ENCODE measurements at places on chromosomes 7 and 10.

DNA sequence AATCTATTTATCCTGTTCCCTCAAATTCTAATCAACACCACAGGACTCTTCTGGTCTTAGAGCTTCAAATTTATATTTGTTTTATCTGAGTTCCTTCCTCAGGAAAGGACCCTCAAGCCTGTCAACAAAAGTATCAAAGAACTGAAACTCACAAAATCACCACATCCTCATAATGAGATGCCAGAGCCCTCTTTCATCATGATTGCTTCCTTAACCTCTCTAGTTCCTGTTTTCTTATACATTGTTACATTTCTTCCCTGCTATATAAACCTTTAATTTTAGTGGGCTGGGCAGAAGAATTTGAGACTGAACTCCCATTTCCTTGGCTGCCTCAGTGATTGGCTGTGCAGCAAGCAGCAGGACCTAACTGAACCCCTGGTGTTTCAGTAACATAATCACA, 189.7 kb downstream of the ZNF248 start:
- no peak for DNase-seq

DNA sequence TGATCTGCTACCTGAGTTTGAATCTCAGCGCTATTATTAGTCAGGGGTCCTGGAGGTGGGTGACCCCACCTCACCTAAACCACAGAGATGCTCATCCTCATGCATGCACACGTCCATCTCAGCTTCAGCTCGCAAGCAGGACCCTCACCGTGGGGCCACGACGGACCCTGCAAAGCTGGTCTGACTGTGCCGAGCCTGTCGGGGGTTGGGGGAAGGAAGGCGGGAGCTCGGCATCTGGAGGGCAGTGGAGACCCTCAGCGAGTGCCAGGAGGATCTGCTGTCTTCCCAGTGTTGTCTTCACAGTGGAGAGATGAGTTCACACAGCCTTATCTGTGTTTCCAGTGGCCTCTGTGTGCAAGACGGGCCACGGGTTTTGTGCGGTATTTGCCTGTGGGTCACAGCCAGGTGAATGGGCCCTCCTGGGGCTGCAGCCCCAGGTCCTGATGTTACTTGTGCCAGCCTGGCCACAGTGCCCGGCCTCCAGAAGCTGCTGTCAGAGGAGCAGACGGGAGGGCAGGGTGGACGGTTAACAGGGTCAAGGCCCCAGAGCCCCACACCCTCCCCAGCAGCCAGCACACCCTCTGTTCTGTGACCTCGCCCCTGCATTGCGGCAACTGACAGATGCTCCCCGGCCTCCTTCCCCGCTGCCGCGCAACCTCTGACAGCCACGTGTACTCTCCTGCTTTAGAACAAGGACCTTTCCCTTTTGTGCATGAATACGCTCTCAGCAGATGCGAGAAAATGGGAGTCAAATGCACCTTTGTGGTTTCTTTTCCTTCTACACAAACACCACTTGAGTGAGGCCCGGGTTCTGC, 528.8 kb downstream of the DNAJB6 start:
- no peak for DNase-seq

GRCh38 chr10:75265856-75266255, 30.1 kb upstream of the COMTD1 start:
- no peak for DNase-seq

DNA sequence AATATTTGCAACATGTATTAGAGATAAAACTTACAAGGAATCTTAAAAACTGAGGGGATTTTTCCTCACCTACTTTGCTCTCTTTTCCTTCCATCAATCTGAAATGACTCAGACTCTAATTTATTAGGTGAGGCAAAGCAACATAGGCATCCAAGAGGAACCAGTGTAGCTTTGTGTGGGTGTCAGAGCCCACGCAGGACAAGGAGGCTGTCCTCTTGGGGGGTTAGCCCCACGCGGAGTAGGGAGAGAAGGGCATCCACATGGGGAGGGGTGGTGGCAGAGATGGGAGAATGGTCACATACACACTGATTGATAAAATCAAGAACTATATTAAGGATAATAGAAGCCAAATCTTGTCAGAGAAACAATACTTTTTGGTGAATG, 33.8 kb upstream of the ARMS2 start:
- DNase-seq: no peak

DNA sequence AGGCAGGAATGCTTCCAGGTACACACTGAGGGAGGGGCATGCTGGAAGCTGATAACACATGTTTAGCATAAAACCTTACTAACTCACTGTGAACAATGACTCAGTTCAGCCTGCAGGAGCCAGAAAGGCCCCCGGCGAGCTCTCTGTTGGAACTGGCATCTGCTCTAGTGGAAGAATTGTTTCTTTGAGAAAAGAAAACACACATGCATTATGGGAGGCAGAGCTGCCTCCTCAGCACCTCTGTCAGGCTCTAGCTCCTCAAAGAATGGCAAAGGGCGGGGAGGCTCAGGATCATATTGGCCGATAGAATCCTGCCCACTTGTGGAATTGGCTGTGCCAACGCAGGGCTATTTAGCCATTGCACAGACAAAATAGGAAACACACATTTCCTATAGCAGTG, 338.3 kb downstream of the CXCL12 start:
- no peak for DNase-seq

DNA sequence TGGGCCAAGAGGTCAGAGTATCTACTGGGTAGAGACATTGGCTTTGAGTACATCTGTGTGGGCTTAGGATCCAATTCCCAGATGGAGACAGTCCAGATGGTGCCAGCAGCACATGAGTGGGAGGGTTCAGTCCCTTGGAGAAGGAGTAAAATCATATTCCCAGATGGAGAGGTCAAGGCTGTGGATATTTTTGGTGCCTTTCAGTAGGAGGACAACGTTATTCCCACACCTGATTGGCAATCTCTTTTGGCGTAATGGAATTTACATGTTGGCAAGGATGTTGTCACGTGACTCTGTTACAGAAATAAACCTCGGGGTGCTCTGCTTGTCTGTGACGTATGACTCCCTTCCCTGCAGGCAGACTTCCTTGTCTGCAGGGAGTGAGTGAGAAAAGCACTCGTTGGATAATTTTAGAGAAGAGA, 27.6 kb downstream of the NPS start:
- DNase-seq: no peak

GRCh38 chr10:95458014-95458413, 103.2 kb downstream of the SORBS1 start:
- no peak for DNase-seq

DNA sequence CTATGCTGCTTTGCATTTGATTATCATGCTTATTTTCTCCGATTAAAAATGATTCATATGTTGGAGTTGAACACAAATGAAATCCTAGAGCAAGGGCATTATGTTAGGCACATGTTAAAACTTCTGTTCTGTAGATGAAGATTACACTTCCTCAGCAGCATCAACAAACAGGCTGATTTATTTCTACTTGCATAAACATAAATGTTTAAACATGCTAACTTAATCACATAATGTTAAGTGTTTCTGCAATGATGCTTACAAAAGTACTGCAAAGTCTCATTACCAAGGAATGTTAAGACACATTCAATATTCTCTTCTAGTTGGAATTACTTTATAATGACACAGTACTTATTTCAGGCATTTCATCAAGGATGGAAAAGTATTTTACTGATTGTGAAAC, 770.8 kb downstream of the ANKRD7 start:
- DNase-seq: no peak

- DNase-seq: no peak
Observed at GRCh38 chr7:27553273-27553672, 109.4 kb downstream of the HIBADH start.

DNA sequence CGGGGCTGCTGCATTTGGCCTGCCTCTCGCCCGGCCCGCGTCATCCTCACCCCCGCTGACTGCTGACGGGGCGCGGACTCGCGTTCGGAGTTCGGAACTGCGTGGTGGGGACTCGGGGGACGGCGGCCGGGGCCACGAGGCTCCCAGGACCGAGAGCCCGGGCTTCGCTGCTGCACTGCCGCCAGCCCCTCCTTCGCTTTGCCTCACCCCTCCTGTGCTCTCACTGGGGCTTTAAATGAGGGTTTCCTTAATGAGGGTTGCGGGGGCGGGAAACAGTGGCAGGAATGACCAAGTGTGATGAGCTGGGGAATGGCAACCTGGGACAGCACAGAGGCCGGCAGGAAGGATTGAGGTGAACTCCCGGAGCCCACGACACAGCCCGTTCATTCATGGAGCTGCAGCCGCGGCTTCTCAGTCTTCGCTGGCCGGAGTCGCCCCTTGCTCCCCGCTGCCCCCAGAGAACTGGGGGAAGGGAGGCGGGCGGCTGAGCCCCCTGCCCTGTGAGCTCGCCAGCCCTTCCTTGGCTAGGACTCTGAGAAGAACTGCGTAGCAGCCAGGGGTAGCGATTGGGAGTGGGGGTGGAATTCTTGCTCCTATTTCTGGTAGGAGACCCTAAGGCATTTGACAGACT, 1.5 kb upstream of the LRRC4 start:
- no peak for DNase-seq

GRCh38 chr7:116731445-116732335, 59.7 kb downstream of the MET start:
- DNase-seq: no peak

DNA sequence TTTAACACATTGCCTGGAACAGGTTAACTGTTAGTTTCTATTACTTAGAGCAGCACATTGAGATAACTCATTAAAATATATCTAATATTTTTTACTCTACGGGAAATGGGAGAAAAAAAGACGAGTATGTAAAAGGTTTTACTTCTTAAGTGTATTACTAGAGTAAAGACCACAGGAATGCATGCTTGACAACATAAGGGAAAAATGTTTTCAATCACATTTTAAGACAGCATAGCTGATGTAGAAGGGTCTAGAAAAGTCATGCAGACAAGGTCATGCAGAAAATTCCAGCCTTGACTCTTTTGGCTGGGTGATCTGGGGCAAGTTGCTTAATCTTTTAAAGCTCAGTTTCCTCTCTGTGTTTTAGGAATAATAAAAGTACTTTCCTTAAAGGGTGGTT, 806.2 kb downstream of the CNTNAP2 start:
- DNase-seq: no peak

DNA sequence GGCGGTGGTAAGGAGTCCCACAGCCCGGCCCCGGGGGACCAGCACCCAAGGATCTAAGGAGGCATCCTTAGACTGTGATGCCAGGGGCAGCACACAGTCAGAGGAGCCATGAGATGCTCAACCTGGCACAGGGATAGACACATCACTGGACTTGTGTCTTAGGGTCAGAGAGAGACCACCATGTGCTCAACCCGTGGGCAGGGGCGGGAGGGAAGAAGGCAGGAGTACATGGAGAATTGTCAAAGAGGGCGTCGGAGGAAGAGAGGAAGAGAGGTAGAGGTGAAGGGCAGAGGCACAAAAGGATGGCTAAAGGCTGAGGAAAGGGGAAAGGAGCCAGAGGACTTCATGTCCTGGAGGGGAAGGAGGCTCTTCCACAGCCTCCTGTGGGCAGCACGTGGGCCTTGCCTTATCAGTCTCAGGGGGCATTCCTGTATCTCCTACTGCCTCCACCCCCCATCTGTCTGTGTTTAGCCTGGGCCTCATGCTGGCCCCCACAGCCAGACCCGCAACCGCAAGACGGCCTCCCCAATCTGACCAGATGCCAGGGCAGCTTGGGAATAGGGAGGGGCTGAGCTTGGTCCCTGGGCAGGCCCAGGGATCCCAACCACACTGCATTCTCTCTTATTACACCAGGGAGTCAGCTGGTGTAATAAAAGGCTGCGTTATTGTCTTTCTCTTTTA, 2.2 kb downstream of the ADCY1 start:
- DNase-seq: no peak

DNA sequence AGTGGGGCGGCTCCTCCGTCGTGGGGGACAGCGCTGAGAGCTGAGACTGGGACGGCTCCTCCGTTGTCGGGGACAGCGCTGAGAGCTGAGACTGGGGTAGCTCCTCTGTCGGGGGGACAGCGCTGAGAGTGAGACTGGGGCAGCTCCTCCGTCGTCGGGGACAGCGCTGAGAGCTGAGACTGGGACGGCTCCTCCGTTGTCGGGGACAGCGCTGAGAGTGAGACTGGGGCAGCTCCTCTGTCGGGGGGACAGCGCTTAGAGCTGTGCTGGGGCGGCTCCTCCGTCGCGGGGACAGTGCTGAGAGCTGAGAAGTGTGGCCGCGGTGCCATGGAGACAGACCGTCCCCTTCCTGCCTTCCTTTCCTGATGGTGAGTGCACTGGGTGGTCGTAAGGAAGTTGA, 136.4 kb downstream of the DYNC2I1 start:
- no peak for DNase-seq

- DNase-seq: no peak
Observed at GRCh38 chr7:15459018-15459615, 102.7 kb downstream of the AGMO start.

- no peak for DNase-seq
Observed at GRCh38 chr10:114743521-114744231, 77.9 kb upstream of the FHIP2A start.

DNA sequence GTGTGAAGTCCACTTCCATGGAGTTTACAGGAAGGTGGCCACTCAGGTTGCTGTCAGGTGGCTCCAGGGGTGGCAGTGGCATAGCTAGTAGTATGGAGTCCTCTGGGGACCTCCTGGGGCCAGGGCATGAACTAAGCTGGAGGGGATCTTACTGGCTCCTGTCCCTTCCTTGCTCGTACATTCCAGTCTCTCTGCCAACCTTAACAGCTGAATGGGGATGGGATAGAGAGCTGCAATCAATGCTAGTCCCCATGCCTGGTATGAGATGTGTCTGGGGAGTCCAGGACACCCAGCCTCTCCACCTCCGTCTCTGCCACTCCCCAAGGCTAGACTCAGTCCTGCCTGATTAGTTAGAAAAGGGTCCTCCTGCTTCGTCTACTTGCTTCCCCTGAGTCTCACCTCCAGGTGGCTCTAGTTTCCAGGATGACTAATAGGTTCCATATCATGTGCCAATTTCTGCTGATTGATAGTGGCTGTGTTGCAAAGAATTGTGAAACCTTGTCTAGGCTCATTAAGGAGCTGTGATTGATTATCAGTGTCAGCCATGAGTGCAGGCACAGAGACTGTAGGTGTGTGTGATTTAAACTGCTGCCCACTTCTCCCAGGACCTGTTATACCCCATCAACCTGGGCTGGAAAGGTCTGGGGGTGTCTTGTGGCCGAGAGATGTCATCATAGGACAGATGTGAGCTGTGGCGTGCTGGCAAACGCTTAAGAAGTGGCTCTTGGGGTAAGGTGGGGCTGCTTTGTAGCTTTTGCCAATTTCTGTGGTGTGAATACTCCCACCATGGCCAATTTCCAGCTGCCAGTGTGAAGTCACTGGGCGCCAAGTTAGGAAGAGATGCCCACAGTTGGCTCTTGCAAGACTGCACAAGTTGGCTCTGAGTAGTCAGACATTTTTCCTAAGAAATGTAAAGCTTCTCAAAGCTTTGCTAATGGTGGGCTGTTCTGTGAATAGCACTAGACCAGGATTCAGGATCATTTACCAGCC, 59.8 kb downstream of the COL13A1 start:
- DNase-seq: no peak

GRCh38 chr7:30159163-30159562, 24.4 kb downstream of the MTURN start:
- DNase-seq: no peak

Measured in activated CD4-positive, alpha-beta T cell treated with anti-CD3 and anti-CD28 coated beads, Interleukin-2, amount 50 U/mL, for 24 hours (primary cell).